ENCODE measurements at places on chromosomes 5 and 9.

DNA sequence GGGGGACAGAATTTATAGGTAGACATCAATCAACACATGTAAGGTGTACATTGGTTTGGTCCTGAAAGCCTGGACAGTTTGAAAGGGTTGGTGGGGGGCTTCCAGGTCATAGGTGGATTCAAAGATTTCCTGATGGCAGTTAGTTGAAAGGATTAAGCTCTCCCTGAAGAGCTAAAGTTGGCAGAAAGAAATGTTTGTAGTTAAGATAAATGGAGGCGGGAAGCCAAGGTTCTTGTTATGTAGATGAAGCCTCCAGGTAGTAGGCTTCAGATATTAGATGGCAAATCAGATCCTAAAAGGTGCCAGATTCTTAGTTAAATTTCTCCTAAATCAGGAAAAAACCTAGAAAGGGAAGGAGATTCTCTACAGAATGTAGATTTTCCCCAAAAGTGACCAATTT, 9.0 kb upstream of the LRRTM2 start:
- no peak for DNase-seq

DNA sequence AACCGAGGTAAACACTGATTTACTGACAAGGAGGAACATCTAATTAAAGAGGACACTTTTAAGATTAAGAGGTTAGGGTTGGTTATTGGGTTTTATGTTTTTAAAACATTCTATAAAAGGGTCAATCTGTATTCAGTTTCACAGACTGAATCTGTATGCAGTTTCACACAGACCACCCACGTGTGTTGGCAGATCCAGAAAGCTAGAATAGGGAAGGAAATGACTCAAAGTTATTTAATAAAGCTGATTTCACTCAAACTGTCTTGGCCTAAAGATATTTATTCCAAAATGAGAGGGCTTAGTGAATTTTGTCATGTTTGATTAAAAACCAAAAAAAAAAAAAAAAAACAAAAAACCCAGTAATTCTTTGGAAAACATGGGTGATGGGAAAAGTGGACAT, 140.2 kb downstream of the SLC24A2 start:
- no peak for DNase-seq

- no peak for DNase-seq
Observed at GRCh38 chr5:124343451-124343867, 403.0 kb downstream of the ZNF608 start.

- DNase-seq, result no peak
Observed at GRCh38 chr5:111935835-111936234, 178.8 kb upstream of the NREP start.

DNA sequence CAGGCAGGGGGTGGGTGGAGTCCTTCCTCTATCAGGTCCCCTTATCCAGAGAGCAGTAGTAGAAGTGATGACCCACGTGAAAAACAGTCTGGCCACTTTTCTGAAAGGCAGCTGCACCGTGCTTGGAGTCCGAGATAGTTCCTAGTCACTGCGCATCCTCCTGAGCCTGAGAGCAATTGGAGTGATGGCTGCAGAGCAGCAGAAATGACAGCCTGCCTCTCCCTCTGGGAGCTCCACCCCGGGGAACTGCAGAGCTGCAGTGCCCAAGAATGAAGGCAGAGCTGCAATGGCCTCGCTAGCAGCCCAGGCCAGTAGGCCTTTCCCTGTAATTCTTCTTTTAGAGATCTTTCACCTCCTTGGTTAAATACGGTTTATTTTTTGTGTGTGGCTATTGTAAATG, 82.6 kb downstream of the CETN3 start:
- no peak for DNase-seq

- DNase-seq, result no peak
Observed at GRCh38 chr9:120235081-120235480, 344.9 kb downstream of the CDK5RAP2 start.

- DNase-seq, result no peak
Observed at GRCh38 chr5:178111925-178112324, 1.4 kb upstream of the N4BP3 start.

- DNase-seq, result no peak
Observed at GRCh38 chr5:178624631-178625546, 2.0 kb downstream of the CLK4 start.

All from GF-D8 (cell line).